Stimulated activated CD4-positive, alpha-beta T cell treated with anti-CD3 and anti-CD28 coated beads, Interleukin-15, amount 100 ng/mL, for 1 hour (primary cell): ENCODE measurements at places on chromosomes 12 and 14.

DNA sequence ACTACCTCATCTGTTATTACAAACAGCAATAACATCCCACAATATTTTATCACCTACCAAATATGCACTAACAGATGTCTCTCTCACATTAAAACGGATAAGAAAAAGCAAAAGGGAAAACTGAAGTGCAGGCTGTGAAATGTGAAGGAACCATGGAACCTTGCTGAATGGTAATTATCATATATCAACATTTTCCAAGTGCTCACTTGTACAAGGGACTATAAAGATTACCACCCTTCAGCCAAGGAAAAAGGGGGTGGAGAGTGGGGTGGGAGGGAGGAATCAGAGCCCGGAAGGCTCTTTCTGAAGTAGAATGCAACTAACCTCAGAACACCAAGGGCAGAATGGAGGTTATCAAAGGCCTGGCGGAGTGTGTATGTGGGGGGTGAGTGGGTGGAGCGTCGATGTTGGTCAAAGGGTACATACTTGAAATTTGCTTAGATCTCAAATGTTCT is 1.2 kb downstream of the SNX6 start:
- no peak for DNase-seq

DNA sequence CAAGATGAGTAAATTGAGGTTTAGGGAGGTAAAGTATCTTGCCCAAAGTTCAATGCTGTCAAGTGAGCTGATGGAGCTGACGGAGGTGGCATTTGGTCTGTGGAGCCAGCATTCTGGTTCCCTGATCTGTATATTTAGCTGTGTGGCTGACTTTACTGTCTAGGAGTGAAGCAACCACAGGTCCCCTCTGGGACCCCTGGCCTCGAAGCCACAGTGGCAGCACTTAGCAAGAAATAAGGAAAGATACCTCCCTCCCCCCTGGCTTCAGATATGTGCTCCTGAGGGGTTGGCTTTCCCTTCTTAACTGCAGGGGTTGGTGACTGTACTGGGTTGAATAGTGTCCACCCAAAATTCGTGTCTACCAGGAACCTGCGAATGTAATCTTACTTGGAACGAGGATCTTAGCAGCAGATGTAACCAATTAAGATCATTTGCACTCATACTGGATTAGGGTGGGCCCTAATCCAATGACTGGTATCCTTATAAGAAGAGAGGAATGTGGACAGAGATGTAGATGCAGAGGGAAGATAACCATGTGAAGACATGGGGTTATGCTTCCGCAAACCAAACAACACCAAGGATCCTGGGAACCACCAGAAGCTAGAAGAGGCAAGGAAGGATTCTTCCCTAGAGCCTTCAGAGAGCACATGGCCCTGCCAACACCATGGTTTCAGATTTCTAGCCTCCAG is 2.0 kb upstream of the ACVR1B start:
- DNase-seq, result no peak

DNA sequence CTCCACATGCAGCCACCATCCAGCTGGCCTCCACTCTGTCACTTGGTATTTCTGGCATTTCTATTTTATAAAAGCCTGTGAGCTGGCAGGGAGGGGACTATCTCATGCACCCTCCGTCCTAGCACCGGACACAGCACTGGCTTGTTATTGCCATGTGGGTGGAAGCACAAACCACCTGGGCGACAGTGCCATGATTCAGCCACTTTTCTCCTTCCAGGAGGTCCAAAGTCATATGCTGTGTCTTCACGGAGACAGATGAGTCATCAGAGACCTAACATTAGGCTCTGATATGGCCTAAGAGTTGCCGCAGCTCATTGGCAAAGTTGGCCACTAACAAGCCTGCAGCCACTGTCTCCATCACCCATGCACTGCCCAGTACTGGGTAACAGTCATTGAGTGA is 1123.0 kb downstream of the VRK1 start:
- no peak for DNase-seq

DNA sequence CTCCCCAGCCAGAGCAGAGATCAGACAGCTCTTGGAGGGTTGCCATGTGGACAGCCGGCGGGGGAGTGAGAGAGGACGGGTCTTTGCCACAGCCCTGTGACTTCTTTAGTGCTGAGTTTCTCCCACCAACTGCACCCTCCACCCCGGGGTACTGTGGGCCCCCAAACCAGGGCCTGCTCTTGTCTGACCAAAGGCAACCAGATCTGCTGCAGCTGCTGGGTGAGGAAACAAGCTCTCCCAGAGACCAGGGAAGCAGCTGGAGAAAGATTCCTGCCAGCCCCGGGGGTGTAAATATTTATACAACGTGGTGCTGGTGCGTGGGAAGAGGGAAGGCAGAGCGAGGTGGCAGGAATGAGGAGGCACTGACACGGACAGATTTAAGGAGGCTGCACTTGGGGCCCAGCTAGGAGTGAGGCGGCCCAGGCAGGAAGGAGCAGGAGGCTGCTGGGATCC is 14.3 kb upstream of the ZFP36L1 start:
- DNase-seq, result no peak

GRCh38 chr12:131087302-131087818 is 133.7 kb downstream of the ADGRD1 start:
- DNase-seq, result no peak

DNA sequence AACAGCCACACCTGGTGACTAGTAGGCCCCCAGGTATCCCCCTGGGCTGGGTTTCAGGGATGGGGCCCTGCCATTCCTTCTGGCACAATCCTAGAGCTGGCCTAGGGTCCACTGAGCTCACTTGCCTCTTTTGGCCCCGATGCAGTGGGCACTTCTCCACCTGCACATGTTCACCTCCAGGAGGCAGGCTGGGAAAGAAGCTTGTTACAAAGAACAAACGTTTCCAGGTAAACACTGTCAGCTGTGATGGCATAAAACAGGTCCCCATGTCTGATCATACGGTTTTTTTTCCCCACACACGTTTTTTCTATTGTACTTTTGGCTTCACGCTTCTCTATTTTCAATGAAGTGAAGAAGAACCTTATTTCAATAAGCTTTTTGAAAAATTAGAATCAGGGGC is 15.8 kb upstream of the HVCN1 start:
- no peak for DNase-seq

DNA sequence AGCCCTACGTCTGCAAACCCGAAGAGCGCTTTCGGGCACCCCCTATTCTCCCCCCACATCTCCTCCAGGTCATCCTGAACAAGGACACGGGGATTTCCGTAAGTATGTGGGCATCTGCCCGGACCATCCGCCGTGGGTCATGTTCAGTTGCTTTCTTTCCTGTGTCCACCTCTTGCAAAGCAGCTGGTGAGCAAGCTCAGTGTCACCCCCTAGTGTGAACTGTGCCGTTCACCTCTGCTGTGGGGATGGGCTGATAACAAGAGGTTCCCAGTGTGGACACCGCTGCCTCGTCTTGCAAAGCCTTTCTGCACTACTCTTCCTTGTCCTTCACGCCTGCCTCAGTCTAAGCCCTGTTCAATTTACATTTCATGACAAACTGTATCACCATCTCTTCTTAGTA is 8.6 kb downstream of the PRKAB1 start:
- no peak for DNase-seq

- DNase-seq, result no peak
Measured at GRCh38 chr12:7134396-7135166, 4.4 kb downstream of the CLSTN3 start.

DNA sequence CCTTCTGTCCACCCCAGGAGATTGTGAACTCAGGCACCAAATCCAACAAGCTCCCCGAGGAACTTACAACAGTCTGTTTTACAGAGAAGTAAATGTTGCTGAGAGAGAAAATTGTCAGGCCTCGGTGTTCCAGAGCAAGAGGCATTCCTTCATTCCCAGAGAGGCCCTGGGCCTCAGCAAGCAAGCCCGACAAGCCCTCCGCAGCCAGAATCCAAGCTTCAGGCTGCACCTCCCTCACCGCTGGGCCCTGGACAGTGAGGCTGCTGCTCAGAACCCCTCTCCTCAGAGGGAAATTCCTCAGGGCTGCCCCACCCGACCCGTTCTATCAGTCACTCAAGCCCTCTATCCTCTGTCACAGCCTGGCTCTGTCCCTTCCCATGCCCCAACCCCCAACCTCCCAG is 56.4 kb downstream of the ZFP36L1 start:
- no peak for DNase-seq

DNA sequence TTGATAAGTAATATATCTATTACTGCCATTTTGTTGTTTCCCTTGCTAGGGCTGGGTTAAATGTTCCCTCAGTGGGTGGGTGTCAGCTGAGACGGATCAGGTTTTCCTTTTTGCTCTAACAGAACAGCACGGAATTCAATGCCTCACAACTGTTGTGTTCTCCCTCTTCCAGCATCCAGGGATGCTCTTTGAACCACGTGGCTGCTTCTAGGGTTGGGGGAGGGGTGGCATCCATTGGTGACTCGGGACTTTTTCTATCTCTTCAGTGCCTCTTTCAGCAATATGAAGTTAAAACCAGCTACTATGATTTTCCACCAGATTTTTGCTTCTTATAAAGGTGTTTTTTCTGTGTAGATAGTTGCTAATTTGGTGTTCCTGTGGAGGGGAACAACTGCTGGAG is 884.9 kb upstream of the FOXG1 start:
- DNase-seq, result no peak

DNA sequence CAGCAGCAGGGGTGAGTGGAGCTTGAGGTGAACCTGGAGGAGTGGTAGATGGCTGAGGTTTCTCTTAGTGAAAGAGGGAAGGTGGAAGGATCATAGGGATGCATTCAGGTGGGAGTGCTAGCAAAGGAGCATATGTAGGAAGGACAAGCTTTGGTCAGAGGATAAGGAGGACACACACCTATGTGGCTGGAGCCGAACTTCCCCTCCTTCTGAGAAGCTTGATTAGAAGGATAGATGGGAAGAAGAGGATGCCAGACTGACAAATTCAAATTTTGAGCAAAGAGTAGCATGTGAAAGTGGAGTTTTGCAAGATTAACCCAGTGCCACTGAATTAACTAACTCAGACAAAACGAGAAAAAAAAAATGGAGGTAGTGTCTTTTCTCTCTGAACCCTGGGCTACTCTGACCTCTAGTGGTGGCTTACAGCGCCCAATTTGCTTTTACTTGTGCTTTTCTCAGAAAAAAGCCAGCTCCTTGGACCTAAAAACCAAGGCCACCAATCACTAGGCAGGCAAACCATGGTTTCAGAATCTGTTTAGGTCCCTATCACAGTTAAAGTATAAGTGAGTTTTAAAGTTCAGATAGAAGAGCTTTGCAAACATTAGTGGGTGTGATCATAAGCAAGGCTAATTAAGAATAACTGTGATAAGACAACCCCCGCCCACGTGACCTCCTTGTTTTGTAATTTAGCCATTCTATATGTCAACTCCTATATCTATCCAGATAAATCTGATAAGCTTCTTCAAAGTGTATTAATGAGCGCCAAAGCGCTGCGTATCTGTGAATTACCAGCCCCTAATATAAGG is 15.5 kb downstream of the EMP1 start:
- peak; percentile 34 for DNase-seq

DNA sequence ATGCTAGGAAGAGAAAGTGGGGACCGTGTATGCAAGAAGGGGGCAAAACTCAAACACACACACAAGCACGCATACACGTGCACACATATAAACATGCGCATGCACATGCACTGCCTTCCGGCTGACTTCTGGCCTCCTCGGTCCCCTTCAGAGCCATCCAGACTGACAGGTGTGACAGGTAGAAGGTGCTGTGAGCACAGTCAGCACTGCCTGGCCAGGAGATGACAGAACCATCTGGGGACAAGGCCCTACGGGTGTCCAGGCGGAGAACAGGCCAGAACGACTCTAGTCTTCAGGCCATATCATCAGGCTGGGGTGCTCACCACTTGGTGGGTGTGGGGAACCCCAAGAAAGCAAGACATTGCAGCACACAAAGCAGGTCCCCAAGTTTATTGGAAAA is 7.3 kb downstream of the KRT83 start:
- DNase-seq, result no peak

GRCh38 chr12:11653215-11653753 is 3.8 kb downstream of the ETV6 start:
- DNase-seq, result no peak

DNA sequence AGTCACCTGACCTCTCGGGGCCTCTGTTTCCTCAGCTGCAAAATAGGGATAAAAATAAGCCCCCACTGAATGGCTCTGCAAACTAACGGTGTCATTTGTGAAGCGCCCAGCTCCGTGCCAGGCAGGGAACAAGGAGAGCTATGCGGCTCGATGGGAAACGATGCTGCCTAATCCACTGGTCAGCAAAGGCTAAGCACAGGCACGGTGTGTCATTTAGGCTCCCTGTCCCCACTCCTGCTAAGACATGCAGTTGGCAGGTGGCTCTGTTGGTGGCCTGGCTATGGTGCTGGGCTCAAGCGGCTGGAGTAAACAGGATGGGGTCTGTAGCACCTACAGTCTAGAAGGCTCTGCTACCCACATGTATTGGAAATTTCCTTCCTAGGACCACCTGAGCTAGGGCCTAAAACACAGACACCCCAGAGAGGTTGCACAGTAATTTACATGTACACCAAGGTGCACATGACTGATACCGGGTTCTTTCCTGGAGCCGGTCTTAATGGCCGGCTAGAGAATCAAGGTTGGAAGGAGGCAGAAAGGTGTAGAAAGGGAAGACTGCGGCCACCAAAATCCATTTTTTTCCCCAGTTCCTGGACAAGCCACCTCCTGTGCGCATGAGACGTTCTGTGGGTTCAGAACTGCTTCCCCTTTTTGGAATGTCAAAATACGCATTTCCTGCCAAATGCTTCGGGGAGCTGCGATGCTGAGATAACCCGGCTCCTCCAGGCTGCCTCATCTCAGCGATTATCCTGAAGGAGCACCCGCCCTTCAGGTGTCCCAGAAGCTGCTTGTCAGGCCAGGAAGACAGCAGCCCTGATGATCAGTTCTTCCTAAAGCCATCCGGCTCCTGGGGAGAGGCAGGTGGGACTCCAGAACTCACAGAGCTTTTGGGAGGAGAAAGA is 1.0 kb downstream of the CACNA2D4 start:
- no peak for DNase-seq

DNA sequence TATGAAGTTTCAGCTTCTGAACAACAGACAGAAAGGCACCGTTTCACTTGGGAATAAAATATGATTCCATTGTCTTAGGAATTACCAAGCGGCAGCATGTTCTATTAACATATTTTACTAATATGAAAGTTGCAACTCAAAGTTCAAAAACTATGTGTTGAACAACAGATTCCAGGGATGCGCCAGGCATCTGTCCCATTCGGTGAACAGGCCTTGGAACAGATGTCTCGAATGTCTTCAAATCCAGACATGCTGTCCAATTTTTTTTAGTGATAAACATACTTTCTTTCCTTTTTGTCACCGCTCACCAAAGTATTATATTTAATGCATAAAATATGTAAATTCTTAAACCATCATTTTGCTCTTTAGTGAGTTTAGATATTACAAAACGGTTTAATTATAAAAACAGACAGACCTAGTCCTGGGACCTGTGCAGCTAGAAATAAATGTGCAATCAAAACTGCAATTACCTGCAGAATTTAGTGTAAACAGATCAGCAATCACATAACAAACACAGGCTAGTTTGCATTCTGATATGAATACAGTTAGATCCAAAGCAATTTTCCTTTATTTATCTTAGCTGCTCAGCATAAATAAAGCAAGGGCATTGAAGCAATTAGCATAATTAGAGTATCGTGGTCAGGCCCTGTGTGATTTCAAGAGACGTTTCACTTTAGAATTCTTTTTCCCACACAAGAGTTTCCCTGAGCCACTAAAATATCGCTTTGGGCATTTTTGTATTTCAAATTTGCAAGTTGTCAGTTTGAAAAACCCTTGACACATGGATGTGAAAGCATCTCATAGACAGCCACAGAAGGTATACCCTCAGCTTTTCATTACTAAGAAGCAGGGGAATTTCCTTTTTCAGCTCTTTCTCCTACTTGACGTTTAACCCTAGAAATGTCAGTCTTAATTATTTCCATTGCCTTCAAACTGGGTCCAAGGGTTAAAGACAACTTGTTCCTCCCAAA is 420.8 kb downstream of the EGLN3 start:
- no peak for DNase-seq

GRCh38 chr14:100293497-100294212 is 12.6 kb downstream of the SLC25A29 start:
- no peak for DNase-seq
